GM23338 (cell line): ENCODE measurements at places on chromosomes 2 and 18.

GRCh38 chr18:25141399-25141798 lies 210.6 kb downstream of the ZNF521 start:
- peak; percentile 38 for DNase-seq

GRCh38 chr2:113283704-113284284 lies 5.1 kb upstream of the PAX8 start:
- no peak for DNase-seq

DNA sequence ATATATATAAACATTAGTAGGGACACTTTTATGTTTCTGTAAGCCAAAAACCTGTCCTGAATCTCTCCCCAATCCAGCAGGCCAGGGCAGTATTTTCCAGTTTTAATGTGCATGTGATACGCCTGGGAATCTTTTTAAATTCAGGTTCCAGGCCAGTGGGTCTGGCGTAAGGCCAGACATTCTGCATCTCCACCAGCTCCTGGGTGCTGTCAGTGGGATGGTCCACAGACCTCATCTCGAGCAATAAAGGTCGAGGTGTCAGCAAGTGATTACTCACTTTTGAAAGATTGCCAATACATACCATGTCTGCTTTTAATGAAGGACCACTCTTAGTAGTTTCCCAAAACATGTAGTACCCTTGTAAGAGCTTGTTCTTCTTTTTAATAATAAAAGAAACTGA lies 189.9 kb upstream of the SH3BP4 start:
- DNase-seq = no peak

GRCh38 chr2:225559072-225559415 lies 159.5 kb downstream of the NYAP2 start:
- no peak for DNase-seq

- no peak for DNase-seq
Observed at GRCh38 chr2:69047625-69048145, 34.7 kb downstream of the ANTXR1 start.

DNA sequence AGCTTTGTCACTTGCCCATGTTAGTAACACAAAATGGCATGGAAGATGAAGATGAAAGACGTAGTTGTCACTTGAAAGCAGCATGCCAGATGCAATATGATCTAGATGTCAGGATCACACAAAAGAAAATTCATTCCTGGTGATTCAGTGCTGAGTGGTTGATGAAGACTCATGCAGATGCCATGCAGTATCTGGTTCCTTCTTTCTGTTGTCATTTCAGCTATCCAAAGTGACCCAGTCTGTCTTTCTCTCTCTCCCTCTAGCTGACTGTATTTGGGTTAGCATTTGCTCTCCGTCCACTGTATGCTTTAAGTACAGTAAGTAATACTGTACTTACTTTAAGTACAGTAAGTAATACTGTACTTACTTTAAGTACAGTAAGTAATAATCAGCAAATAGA lies 50.4 kb downstream of the TTN start:
- DNase-seq = no peak

DNA sequence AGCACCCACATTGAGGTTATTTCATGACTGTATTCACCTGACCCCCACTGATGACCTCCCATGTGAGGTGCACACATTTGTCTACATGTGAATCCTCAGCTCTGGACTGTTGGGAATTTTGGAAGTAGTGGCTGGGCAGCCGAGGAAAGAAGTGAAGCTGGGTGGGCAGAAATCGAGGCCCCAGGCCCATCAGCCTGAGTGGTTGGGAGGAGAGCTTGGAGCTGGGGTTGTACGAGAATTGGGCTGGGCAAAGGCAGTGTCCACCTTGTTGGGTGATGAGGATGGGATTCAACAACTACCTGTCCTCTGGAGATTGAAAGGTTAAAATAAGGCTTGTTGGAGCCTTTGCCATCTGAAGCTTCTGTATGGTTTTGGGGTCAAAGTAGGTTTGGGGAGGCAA lies 35.8 kb downstream of the AGAP1 start:
- DNase-seq = no peak

DNA sequence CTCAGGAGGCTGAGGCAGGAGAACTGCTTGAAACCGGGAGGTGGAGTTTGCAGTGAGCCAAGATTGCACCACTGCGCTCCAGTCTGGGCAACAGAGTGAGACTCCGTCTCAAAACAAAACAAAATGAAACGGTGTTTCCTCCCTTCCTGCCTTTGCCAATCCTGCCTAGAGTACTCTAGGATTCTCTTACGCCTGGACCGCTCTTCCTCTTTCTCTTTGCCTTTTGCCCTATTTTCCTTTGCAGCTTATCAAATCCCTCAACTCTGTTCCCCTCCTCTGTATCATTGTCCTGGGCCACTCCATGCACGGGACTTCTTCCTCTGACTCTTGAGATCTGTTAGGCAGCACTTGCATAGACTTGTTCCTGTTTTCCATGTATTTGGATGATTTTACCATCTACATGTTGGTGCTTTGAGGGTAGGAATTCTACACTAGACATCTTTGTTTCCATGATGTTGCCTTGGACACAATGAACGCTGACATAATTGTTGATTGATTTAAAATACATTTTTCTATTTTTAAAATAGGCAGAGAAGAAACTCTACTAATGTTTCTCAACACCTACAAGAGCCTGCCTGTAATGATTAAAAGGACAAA lies 24.8 kb upstream of the ACYP2 start:
- no peak for DNase-seq

DNA sequence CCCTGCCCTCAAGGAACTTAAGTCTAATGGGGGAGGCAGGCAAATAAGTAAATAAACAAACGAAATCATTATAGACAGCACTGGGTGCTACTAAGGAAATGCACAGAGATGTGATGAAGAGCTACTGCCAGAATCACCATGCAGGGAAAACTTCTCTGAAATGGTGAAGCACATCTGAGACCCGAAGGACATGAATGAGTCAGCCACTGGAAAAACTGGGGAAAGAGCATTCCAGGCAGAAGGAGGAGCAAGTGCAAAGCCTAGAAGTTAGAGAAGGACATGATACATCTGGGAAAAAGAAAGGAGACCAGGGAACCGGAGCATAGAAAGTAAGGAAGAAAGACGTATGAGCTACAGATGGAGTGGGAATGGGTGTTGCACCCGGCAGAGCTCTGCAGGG lies 56.8 kb downstream of the TGFA start:
- DNase-seq = no peak
